ENCODE measurements at places on chromosomes 1 and 21.

GRCh38 chr21:28818663-28819278 lies 173.9 kb downstream of the LTN1 start:
- DNase-seq, result no peak

- DNase-seq, result no peak
These were observed 491.6 kb upstream of the C1orf87 start for GRCh38 chr1:60564916-60565750.

GRCh38 chr21:21162786-21163185 lies 164.6 kb downstream of the NCAM2 start:
- DNase-seq, result no peak

DNA sequence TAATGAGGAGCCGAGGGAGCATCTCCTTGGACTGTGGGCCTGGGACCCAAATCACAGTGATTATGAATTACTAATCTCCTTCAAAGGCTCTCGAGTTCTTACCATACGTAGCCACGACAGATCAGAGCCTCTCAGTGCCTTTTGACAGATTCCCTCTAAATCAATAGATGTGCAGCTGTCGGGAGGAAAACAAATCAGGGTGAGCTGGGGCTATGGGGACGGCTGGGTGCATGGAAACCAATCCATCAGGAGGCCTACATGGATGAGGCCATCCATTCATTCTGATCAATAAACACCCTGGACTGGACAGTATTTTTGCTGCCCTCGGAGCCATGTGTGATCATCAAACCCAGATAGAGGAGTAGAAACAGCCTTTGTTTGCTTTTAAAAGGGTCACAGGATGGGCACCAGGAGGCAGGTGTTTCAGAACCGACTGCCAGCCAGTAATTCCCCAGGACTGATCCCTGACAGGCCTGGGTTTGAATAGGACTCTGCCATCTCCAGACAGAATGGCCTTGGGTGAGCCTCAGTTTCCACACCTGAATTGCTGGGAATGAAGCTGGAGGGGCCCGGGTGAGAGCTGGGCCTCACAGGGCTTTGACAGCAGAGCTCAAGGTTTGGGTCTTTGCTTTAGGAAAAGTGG lies 532.8 kb downstream of the MATN1 start:
- no peak for DNase-seq

DNA sequence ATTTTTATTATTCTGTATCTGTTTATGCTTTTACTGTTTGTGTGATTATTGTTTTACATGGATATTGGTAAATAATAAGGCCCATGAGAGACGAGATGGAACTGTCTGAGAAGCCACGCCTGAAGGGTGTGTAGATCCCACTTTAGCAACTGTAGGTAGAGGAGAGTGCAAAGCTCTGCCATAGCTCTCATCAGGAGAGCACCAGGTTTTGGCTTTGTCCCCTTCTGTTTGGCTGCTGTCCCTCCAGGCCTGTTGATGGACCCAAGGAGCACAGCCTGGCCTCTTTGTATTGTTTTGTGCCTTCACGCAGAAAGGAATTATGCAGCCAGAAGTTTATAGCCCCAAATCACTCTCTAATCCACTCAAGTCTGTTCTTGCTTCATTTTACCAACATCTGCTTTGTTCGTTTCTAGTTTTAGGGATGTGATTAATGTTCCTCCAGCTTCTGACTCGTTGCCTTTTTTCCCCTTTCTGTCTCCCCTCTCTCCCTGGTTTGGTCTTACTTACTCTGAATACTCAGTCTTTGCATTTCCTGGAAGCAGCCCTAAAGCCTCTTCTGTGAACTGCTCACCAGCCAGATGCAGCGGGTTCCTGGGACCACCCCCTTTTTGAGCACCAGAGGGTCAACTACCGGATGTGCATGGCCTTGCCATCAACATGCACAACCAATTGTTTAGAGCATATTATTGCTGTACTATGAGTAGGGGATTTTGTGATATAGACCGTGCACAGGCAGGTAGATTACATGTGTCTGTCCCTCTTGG lies 127.3 kb downstream of the HHAT start:
- DNase-seq, result no peak

DNA sequence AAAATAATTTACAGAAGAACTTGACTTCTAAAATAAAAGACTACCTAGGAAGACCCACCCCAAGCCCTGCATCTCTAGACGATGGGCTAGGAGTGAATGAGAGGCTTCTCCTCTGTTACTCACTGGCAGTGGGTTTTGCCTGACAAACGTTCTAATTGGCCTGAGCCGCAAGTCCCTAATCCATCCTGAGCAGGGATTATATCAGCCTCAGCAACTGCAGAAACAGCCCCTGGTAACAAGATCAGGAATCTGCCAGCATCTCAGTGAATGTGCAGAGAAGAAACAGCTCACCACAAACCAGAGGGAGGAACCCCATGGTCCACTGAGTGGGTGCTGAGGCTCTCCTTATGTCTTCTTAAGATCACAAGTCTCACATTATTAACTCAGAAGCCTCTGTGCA lies 240.6 kb downstream of the BRINP2 start:
- no peak for DNase-seq

DNA sequence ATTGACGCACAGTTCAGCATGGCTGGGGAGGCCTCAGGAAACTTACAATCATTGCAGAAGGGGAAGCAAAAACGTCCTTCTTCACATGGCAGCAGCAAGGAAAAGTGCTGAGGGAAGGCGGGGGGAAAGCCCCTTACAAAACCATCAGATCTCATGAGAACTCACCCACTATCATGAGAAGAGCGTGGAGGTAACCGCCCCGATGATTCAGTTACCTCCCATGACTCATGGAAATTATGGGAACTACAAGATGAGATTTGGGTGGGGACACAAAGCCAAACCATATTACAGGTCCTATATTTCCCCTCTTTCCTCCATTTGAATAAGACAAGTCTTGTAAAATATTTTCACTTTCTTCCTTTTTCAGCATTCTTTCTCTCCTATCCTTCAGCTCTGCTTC lies 7.7 kb upstream of the TTLL7 start:
- DNase-seq, result no peak

GRCh38 chr1:244409701-244410100 lies 42.0 kb downstream of the ADSS2 start:
- no peak for DNase-seq

GRCh38 chr1:200042552-200043335 lies 15.2 kb downstream of the NR5A2 start:
- DNase-seq, result no peak

GRCh38 chr1:84299536-84300170 lies 1.9 kb upstream of the SAMD13 start:
- no peak for DNase-seq

DNA sequence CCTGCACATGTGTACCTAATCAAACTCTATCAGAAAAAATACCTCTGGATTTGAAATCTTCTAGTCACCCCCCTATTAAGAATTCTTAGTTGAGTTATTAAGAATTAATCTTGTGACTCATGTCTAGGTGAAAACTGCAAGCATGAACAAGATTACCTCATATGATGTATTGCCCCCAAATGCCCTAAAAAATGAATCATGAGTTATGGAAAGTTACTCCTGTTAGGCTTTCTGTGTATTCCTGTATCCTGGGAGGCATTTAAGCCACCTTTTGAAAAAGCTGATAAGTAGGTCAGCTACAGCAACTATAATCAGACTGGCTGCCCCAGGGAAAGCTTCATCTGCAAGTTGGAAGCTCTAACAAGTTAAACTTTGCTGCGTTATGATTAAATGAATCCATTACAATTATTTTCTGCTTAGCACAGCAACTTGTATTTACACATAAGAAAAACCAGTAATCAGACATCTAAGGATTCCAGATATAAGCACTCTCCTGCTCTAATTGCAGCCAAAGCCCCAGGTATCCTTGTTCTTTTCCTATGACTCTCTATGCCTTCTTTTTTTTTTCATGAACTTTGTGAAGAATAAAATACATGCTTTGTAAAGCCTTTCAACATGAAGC lies 147.7 kb downstream of the NTPCR start:
- DNase-seq, result no peak

DNA sequence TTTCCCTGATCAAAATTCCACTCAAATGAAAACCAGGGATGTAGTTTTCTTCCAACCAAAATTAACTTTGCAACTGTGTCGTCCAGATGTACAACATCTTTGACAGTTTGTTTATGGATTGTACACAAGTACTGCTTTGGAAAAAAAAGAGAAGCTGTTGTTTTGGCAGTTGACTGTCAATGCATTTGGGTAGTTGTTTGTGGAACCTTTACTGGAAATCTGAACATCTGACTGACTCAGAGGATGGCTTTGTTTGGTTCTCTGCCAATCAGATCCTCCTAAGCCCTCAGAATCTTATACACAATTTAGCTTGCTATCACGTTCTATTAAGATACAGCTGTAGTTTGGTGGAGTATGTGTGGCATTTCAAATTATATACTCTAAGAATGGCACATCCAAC lies 195.0 kb downstream of the KCNK2 start:
- DNase-seq, result no peak

- no peak for DNase-seq
These were observed 71.4 kb downstream of the UCK2 start for GRCh38 chr1:165898837-165899236.

GRCh38 chr1:59046134-59046533 lies 250.8 kb upstream of the FGGY start:
- DNase-seq, result no peak

- no peak for DNase-seq
These were observed 56.5 kb upstream of the BMP8A start for GRCh38 chr1:39434797-39435395.

DNA sequence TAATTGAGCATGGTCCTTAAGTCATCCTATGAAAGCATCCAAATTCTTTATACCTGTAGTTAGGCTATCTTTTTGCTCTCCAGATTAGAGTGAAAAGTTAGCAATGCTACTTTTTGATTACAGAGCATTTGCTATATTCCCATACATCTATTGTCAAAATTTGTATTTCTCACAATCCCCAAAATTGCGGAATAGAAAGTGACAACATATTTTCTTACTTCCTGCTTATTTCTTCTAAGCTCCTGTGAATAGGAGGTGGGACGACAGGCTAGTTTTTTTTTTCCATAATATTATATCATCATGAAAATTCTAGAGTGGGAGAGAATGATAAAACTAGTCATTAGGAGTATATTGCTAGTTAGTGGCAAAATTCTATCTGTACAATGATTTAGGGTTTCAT lies 264.0 kb upstream of the DPYD start:
- no peak for DNase-seq

DNA sequence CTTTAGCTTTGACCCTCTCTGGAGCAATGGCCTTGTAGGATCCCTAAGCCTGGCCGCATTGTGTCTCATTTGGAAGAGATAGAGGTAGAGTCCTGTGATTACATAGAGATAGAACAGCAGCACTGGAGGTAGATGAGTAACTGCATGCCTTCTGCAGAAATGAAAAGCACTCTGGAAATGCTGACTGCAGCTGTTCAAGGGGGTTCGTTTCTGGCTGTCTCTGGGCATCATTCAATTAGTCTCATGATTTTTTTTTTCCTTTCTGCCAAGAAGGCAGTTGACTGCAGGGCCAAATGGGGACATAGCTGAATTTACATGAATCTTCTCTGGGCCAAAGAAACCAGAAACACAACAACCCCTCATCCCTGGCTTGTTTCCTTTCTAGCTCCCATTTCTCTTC lies 28.1 kb upstream of the SNX27 start:
- no peak for DNase-seq

DNA sequence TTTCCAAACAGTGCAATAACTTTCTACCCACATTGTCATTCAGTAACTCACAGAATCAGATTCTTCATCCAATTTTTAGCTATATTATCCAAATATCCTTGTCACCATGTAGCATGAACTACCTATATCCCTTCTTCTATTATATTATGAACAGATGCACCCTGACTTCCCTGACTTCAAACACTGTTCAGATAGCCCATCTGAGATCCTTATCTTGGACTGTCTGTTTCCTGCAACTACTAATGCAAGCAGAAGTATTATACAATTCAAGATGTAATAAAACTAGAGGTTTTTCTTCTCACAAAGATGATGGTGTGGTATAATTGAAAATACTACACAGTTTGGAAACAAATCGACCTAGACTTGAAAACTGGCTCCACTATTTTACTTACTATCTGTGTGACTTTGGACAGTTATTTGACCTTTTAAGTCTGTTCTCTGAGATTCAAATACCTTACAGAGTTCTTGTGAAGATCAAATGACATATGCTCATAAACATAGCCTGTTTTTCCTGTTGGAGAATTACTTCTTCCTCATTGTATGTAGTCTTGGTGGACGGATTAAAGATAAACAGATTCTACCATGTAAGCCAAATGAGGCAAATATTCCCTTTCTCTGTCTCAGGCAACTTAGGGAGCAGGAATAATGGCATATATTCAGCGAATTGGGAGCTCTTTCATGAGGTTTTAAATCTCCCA lies 407.9 kb upstream of the ZRANB2 start:
- DNase-seq, result peak; percentile 4

DNA sequence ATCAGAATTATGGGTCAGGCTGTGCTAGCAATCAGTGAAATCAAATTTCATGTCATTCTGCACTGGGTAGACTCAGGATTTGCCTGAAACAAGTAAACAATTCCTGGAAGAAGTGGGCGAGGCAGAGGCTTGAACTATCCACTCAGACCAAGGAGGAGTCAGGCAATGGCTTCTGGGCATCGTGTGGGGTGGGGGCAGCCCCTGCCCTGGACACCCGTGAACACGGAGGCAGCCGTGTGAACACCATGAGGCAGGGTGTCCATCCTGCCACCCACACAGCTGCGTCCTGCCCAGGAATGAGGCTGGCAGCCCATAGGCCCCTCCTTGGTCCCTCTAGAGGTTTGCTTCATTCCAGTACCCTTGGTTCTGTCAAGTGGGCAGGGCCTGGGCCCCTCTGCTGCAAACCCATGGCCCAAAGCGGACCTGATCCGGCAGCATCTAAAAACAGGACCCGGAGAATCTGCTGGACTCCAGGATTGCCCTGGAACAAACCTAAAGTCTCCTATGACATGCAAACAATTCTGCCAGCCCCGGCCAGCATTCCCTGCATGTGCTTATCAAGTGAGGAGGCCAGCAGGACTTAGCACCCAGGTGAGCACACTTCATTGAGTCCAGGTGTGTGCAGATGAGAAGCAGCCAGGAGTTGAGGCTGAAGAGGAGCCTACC lies 69.5 kb downstream of the PDE9A start:
- no peak for DNase-seq

DNA sequence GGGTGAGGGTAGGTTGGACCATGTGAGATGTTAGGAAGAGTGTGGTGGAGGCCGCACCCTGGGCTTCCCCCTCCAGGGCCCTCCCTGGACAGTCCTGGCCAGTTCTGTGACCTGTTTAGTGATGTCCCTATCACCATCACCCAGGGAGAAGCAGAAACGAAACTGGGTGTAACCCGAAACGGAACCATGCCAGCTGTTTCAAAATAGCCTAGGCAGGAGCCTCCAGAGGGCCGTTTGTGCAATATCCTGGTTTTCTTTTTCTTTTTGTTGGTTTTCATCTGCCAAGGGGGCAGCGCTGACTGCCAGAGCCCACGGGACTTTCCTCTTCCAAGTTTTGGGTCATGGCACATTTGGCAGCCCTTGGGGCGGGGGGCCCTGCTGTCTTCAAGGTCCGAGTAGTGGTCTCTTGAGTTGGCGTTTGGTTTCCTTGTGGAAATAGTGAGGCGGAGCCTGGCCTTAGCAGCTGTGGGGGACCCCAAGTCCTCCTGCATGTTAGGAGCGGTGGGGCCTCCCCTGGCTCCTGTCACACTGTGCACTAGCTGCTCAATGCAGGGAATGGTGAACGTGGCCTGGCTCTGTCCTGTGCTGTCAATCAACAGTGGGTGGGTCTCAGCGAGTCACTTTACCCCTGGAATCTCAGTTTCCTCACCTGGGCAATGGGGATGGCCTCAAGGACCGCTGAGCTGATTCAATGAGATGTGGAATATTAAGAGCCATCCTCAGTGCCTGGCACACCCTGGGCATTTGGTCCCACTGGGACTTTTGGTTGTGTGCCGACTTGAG lies 90.7 kb downstream of the ARHGEF10L start:
- DNase-seq, result no peak

GRCh38 chr1:114341856-114342255 lies 169.1 kb downstream of the TRIM33 start:
- no peak for DNase-seq
